Stomach (tissue), 19 donors: ENCODE measurements at places on chromosomes 11 and 22. TPM values are rescaled to one million over a fixed set of nuclear protein-coding genes. Genes with fewer than 3 reads are reported as not detected.
A peak's percentile ranks its signal among the peaks of the same experiment; 100 is the strongest.

Gene PARVG
- 78.2 TPM for total RNA-seq

Gene SLC22A8
- not detected for total RNA-seq

Gene PITPNM1
- 23.2 TPM for total RNA-seq

Gene OR10AG1
- total RNA-seq: not detected

GRCh38 chr22:29700900-29701154, 19.0 kb upstream of the CABP7 start:
- H3K27me3 ChIP-seq: no peaks in the 10 kb centered on the region
- no peak overlapping the region for H3K4me3 ChIP-seq
- no peak for DNase-seq
- peaks cover 22% of the 10 kb centered on the region for H3K36me3 ChIP-seq

DNA sequence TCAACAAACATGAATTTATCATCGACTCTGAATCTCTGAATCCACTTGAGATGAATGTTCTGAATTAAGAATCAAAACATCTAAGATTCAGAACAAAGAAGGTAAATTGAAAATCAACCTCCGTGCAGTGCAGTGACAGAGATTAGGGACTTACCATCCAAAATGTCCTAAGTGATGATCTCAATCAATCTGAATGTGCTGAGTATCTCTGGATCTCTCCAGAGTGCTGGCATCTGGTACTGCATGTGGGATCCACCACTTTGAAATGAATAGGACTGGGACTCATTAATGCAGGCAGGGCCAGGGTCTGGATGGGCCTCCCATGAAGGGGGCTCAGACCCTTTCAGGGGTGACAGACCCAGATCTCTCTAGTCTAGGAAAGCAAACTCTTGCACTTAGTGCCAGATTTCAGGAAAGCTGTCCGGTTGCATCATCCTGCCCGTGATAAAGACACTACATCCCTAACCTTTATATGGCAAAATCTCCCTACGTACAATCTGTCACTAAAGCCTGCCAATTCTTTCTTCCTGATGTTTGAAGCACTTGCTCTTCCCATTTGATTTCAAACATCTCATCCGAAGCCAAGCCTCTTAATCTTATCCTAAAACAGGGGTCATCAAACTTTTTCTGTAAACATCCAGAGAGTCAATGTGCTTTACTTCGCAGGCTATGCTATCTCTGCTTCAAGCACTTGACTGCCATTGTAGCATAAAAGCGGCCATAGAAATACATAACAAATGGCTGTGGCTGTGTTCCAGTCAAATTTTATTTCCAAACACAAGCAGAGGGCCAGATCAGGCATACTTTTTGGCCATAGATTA, 263.3 kb downstream of the LARGE1 start:
- H3K27ac ChIP-seq: no peak overlapping the region
- peaks cover 35% of the 10 kb centered on the region for H3K4me1 ChIP-seq
- no peaks in the 10 kb centered on the region for H3K36me3 ChIP-seq
- DNase-seq: no peak

DNA sequence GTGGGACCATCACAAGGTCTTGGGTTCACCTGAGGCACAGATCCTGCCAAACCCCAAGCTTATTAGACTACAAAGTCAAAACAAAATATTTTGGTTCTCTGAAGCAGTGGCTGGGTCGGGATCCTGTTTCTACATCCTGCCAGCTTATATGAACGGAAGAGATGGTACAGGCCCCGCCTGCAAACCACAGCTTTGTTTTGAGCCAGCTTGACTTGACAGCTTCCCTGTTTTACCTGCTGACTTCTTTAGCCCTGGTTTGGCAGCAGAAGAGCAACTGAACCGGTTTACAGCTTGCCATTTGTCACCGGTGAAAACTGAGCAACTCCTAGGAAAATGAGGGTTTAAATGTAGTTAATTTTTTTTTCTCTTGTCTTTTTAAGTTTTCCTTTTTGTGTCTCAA, 11.4 kb downstream of the PACS1 start:
- no peaks in the 10 kb centered on the region for H3K36me3 ChIP-seq
- H3K27ac ChIP-seq: peak overlapping the region; percentile 13
- peaks cover 27% of the 10 kb centered on the region for H3K4me1 ChIP-seq
- H3K4me3 ChIP-seq: no peak overlapping the region

DNA sequence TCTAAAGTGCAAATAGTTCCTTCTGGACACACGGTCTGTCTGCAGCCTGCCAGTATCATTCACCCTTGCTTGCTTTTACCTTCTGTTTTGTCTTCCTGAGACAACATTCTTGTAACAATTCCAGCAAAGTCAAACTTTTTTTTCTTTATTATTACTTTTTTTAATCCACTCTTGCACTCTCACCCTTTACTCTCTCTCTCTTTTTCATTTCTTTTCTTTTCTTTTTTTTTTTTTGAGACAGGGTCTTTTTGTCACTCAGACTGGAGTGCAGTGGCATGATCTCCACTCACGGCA, 53.7 kb downstream of the MCHR1 start:
- H3K4me1 ChIP-seq: peaks cover 33% of the 10 kb centered on the region
- no peaks in the 10 kb centered on the region for H3K36me3 ChIP-seq
- no peaks in the 10 kb centered on the region for H3K27me3 ChIP-seq
- DNase-seq: no peak
- peak overlapping the region; percentile 45 for H3K27ac ChIP-seq
- no peak overlapping the region for H3K4me3 ChIP-seq

DNA sequence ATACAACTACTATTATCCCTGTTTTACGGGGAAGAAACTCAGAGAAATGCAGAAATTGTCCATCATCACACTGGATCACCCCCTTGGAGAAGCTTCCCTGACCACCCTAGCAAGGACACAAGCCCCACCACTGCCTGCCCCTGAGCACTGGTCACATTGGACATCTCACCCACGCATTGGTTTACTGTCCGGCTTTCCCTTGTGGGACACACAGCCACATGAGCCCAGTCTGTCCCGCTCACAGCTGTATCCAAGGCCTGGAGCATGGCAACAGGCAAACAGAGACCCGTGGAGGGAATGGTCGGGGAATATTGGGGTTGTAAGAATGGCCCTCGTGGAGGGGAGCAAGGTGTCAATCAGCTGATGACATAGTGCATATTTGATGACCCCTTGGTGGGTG, 42.7 kb upstream of the FGF3 start:
- no peaks in the 10 kb centered on the region for H3K36me3 ChIP-seq
- no peaks in the 10 kb centered on the region for H3K4me1 ChIP-seq
- no peaks in the 10 kb centered on the region for H3K27me3 ChIP-seq
- no peak overlapping the region for H3K27ac ChIP-seq
- H3K4me3 ChIP-seq: no peak overlapping the region
- no peak for DNase-seq
